ENCODE measurements at places on chromosomes 4 and X.

DNA sequence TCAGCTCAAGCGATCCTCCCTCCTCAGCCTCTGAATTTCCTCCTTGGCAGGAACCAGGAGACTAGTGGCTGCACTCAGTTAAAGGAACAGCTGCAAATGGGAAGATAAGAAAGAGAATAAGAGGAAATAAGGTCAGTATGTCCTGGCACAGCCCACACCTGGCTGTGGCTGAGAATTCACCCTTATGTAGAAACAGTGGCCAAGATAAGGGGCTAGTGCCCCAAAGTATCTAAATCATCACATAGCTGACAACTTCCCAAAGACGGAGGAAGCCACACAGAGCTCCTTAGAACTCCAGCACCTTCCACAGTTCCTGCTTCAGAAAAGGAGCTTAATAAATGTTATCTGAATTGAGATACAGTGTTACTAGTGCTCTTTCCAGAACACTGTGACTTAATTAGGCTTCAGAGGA is 2.3 kb upstream of the CHIC2 start:
- no peak for DNase-seq

DNA sequence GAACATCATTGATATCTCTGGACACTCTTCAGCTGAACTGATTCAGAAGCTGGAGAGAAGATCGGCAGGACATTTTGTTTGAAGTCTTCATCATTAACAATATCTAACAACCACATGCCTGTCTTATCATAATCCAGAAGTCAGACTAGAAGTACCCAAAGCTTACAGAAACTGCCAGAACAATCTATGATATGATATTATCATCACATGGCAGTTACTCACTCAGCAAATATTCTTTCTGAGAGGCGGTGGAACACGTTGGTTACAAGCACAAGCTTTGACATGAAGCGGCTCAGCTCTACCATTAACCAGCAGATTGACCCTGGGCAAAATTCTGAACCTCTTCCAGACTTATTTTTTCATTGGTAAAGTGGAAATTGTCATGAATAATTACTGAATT is 69.4 kb upstream of the KIT start:
- no peak for DNase-seq

DNA sequence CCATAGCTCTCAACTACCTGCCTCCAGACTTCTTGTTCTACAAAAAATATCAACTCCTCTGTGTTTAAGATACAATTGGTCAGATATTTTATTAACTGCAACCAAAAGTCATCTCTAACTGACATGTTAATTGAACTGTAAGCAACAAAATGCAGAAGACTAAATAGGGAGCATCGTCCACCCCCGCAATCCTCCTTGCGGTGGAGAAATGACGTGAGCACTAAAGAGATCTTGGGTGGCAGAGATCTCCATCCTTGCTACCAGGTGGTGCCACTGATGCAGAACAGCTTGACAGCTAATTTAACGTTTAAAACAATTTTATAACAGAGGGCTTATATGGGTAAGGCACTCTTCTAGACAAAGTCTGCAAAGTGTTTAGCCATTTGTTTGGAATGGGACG is 164.4 kb upstream of the FTHL17 start:
- DNase-seq = no peak

DNA sequence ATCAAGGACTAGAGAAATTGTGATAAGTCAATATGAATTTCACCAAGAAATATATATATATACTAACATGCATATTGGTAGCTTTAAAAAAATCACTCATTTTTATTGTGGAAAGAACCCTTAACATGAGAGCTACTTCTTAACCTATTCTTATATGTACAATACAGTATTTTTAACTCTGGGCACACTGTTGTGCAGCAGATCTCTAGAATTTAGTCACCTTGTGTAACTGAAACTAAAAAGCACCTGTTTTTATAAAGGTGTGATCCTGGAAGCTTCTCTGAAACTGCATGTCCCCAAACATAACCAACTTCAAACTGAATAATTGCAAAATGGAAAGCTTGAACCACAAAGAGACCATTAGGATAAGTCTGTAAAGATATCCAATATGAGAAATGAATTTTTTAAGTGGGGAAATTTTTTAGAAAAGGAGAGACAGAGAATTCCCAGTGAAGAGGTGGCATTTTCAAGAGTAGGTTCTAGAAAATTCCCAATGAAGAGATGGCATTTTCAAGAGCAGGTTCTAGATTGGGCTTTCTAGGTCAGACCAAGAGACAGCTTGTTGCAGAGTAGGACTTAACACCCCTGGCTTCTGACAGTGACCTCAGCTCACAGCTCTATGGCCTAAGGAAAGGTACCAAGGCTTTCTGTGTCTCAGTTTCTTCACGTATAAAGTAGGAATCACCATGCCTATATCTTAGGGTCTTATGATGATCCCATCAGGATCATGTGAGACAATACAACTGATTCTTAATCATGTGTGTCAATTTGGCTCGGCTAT is 22.0 kb upstream of the PPARGC1A start:
- DNase-seq = no peak

GRCh38 chr4:45131020-45131419 is 404.7 kb upstream of the GNPDA2 start:
- no peak for DNase-seq

GRCh38 chrX:20487227-20487626 is 220.5 kb upstream of the RPS6KA3 start:
- DNase-seq = no peak

Data from activated CD4-positive, alpha-beta T cell treated with anti-CD3 and anti-CD28 coated beads for 1 hour (primary cell).